ENCODE measurements at places on chromosomes 1 and 21.

GRCh38 chr1:216566641-216567205 lies 143.5 kb upstream of the USH2A start:
- no peak for DNase-seq

GRCh38 chr1:234008591-234008990 lies 104.1 kb downstream of the SLC35F3 start:
- DNase-seq, result no peak

- peak; percentile 28 for DNase-seq
These were observed 2.3 kb downstream of the H3-3A start for GRCh38 chr1:226064816-226065248.

DNA sequence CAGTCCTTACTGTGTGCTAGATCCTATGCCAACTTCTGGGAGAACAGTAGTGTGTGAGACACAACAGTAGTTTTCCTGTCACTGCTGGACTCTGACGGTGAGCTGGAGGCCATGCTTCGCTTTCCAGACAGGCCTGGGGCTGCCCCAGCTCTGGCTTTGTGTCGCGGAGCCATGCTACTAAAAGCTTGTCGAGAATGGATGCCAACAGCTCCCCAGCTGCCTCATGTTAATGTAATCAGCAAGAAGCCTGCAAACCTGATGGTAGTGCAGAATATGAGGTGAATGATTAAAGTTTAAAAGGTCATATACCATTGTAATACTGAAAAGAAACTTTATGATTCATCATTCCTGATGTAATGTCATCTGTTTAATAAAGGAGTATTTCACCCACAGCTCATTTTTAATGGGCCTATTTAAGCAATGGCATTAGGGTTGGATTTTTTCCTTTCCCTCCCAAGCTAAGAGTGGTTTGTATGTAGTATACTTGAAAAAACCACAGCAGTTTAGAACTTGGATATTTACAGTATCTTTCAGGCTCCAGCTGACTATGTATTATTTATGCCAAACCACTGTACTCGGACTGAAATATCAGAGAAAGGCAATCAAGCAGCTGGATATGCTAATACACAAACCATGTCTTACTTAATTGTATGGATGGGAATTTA lies 343.0 kb downstream of the NUF2 start:
- DNase-seq, result no peak

GRCh38 chr1:155873860-155874259 lies 14.5 kb downstream of the SYT11 start:
- DNase-seq, result peak; percentile 22

DNA sequence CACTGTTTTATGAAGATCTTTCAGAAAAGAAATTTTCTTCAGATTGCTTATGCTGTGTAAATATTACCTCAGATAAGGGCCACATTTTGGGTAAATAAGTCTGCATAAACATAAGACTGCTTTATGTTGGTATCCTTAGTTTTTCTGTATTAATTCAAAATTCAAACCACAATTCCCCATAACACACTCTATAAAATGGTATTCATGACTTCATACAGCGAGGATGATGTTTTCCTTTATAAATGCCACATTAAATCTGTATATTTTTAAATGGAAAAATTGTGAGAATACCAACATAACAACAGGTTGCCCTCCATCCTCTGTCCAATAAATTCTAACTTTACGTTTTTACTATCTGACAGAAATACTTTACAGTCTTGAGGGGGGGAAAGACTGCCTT lies 248.7 kb upstream of the CXADR start:
- no peak for DNase-seq

GRCh38 chr1:26994020-26994786 lies 711 bp downstream of the TRNP1 start:
- DNase-seq, result no peak

GRCh38 chr1:43801203-43801602 lies 93.9 kb downstream of the ST3GAL3 start:
- no peak for DNase-seq

GRCh38 chr1:54497338-54497737 lies 50.7 kb upstream of the ACOT11 start:
- no peak for DNase-seq

- no peak for DNase-seq
These were observed 43.1 kb upstream of the BCL10 start for GRCh38 chr1:85319491-85319890.

DNA sequence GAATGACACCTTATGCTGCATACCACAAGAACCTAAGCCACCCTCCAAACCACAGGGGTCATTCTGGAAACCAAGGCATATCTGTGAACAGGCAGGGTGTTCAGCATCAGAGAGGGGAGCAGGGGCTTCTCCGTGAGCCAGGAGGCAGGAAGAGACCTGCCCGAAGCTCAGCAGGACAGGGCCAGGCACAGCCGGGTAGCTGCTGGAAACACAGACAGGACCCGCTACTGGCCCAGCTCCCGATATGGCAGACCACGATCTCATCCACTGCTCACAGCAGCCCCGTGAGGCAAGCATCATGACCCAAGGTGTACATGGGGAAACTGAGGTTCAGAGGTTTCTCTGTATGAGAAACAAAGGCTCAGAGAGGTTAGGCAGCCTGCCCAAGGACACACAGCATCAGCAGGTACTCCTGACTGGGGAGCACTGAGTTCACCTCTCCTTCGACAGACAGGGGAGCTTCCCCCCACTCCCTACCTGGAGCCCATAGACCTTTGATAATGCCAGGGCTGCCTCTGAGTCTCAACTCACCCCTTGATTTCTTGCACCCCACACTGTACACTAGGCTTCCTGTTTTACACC lies 317.7 kb downstream of the MATN1 start:
- DNase-seq, result no peak

- no peak for DNase-seq
These were observed 184.0 kb downstream of the FCRL5 start for GRCh38 chr1:157368363-157368762.

GRCh38 chr1:6427441-6428390 lies 3.1 kb downstream of the ESPN start:
- DNase-seq, result peak; percentile 39

- no peak for DNase-seq
These were observed 29.1 kb upstream of the SRP9 start for GRCh38 chr1:225748529-225748928.

- DNase-seq, result no peak
These were observed 509 bp downstream of the ADAMTS4 start for GRCh38 chr1:161198194-161198896.

DNA sequence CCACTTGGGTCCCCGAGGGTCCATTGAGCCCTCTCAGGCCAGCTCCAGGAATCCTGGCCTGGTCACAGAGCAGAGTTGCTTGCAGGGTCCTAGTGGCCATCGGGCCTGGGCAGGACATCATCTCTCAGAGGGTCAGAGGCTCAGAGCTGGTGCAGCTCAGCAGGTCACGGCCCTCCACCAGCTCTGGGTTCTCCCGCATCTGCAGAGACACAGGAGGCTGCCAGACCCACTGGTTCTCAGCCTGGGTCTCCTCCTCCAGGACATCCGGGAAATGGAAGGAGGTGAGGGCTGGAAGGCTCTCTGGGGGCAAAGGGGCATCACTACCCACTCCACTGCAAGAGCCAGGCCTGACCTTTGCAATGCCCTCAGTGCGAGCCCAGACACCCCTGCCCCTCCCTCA lies 6.5 kb downstream of the TMEM54 start:
- DNase-seq, result no peak

DNA sequence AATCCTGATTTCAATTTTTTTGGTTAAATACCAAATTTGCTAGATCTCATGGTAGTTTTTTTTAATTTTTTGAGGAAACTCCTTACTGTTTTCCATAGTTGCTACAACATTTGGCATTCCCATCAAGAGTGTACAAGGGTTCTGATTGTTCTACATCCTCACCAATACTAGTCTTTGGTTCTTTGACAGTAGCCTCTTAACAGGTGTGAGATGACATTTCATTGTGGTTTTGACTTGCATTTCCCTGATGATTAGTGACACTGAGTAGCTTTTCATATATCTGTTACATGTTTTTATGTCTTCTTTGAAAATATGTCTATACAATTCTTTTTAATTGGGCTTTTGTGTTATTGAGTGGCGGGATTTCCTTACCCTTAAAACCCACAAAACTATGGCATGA lies 20.9 kb upstream of the RGS13 start:
- DNase-seq, result no peak
